MM.1S (cell line): ENCODE measurements at places on chromosomes 1 and 21.

DNA sequence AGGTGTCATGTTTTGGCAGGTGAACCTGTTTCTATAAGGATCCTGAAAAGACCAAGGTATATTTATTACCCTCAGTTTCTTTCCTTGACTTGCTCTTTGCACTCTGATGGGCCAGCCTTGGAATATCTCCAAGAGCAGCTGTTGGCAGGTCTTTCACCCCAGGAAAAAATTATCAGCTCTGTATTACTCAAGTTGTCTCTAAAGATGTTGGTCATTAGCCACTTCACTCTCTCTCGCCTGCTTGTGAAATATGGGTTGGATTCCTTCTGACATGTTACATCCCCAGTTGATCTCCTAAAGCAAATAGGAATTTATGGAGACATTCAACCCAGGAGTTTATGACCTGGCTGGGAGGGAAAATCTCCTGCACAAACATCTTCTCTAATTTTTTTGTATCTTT, 85.9 kb downstream of the KCNJ15 start:
- DNase-seq, result no peak

DNA sequence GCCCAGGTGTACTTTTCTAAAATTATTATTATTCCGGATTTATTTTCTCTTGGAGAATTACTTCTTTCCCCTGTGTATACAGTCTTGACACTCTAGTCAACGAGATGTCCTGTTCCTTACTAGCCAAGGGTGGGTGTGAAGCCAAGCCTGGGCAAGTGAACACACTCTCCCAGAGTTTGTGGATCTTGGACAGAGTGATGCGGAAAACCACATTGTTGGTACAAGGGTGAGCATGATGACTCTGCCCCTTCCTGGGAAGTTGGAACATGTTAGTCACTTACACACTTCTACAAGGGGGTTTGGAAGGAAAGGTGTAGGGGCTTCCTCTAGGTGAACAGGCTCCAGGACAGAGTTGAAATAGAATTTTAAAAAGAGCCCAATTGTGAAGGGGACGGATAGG, 20.0 kb upstream of the RD3 start:
- DNase-seq, result no peak

- no peak for DNase-seq
Measured at GRCh38 chr1:29290414-29290985, 54.2 kb downstream of the PTPRU start.

DNA sequence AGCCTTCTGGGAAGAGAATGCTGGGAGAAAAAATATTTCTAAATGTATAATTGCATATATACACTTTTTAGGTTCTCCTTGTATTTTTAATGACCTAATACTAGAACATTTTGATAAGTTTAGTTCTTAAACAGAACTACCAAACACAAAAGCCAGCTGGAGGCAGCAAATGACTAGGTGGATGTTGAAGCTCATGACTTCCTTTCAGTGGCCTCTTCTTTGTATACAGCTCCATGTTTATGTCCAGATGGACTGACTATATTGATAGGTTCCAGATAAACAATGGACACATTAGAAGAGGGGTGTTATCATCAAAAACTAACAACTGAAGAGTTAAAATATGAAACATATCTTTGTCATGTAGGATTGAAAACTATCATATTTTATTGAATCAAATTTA, 52.5 kb downstream of the LRRC8D start:
- DNase-seq, result no peak

DNA sequence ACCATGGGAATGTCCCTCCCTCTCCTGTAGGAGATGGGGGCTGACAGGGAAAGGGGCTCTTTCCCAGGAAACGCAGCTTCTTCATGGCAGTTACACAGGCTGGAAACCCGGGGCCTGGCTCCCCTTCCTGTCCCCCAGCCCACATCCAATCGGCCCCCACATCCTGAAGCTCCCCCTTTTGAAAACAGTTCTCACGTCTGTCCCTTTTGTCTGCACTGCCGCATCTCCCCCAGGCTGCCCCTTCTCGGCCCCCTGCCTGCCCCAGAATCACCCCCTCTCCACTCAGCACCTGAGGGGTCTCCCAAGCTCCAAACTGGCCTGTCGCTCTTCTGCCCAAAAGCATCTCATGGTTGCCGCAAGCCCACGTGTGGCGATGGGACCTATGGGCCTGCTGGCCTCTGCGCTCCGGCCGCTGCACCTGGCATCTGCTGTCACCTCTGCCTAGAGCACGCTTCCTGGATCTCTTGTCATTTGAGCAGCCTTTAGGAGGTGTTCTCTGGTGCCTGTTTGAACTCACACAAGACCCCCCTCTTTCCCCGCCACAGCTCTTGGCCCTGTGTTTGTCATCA, 867 bp downstream of the SLC1A7 start:
- DNase-seq, result no peak

- DNase-seq, result peak; percentile 58
Measured at GRCh38 chr1:152926091-152926490, 17.7 kb downstream of the IVL start.

DNA sequence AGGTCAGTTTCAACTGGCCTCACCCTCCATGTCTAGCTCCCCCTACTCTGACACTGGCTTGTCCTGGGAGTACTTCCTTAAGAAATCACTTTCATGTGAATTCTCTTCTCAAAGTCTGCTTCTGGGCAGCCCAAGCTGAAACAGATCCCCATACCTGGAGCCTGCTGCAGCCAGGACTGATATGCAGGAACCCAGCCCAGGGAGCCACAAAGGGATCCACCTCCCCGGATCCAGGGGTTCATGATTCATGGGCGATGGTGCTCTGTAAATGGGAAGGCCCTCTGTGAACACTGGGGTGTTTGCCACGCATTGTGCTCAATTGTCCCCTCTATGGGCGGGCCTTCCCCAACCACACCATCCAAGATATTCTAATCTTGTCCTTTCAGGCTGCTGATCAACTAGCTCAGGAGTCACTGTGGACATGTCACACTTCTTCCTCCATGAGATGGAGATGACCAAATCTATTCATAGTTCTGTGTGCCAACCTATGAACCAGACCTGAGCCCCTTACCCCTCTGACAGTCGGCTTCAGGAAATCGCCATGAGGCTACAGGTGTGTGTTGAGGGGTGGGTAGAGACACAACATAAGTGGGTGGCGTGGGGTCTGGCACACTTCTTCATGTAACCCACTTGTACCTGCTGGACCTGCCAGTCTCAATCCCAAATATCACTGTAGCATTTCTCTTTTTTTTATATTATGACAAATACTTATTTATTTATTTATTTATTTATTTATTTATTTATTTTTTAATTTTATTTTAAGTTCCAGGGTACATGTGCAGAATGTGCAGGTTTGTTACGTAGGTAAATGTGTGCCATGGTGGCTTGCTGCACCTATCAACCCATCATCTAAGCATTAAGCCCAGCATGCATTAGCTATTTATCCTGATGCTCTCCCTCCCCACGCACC, 41.8 kb downstream of the RUNX3 start:
- no peak for DNase-seq

- no peak for DNase-seq
Measured at GRCh38 chr21:32455548-32455947, 43.0 kb downstream of the EVA1C start.

DNA sequence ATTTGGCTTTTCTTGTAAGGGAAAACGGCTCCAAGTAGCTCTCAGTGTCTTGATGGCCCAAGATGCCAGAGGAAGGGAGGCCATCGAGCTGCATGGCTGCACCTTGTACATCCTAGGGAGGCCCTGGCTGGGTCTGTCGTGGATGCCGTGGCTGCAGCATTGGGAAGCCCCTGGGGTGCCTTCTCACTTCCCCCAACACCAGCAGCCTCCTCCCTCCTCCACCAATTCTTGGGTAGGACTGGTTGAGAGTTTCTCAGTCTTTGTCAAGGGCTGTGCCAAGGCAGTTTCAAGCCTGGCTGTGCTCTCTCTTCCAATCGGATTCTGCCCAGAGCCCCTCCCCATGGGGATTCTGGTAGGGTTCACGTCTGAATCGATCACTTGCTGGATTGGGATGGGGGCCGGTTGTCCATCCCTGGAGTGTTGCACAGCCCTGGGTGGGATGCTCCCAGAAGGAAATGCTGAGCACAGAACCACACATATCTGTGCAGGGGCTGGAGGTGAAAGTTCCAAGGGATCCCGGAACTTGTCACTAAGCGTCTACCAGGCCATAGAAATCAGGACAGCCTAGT, 14.0 kb upstream of the SPSB1 start:
- DNase-seq, result no peak

DNA sequence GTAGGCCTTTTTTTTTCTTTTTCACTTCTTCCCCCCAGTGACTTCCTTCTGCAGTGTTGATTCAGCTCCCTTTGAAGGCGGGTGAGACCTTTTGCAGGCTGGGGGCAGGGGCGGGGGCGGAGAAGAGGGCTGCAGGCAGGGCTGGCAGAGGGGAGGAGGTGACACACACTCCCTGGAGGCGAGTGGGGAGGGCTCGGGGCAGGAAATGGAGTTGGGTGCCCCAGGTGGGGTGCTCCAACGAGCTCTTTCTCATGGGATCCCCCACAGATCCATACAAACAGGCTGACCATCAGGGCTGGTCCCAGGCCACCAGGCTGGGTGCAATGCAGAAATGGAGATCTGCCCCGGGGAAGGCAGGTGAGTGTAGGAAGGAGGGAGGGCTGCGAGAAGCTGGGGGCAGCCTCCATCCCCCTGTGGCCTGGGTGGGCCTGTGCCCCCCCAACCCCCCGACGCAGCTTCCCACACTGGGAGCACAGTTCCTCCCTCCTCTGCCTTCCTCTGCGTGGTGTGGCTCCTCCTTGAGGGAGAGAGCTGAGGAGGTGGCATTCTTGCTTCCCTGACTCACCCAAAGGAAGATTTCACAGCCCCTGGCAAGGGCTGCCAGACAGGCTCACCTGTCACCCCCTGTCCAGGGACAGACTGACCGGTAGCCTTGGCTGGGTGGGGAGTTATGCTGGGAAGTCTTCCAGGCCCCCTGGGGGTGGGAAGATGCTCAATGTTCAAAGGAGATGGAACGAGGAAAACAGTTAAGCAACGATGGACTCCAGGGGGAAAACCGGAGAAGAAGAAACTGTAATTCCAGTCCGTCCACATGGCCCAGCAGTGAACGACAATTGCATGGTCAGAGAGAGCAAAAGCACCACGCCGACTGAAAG, 7.1 kb upstream of the ITGB2 start:
- DNase-seq, result no peak

- no peak for DNase-seq
Measured at GRCh38 chr1:207398986-207399385, 55.1 kb upstream of the CR2 start.

GRCh38 chr1:170560681-170561285, 28.8 kb downstream of the GORAB start:
- no peak for DNase-seq

DNA sequence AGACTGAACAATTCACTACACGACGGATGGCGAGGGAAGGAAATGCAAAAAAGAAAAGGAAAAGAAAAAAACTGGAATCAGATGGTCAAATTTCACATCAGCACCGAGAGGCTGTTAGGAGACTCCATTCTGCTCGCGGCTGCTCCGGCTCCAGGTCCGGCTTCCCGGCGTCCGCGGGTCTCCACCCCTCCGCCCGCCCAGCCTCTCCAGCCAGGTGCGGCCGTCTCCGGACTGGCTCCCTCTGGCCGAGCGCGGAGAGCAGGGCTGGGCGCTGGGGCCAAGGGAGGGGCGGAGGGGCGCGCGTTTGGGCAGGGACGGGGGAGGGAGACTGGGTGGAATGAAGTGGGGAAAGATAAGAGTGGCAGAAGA, 332 bp downstream of the KCNJ6 start:
- DNase-seq, result no peak

GRCh38 chr1:2279210-2279639, 51.1 kb downstream of the SKI start:
- DNase-seq, result no peak

DNA sequence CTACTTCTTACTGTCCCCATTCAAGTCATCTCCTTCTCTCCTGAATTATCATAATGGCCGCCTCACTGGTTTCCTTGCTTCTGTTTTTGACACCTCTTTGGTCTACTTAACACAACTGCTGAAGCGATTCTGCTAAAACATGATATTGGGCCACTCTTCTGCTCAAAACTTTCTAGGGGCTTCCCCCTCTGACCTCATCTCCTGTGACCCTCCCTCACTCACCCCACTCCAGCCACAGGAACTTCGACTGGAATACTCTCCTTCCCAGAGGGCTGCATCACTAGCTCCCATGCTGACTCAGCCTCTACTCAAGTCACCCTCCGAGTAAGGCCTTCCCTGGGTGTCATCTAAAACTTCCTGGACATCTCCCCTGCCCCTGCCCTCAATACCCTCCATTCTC, 35.7 kb downstream of the NRIP1 start:
- DNase-seq, result no peak
